ENCODE measurements at places on chromosomes 1 and 21.

DNA sequence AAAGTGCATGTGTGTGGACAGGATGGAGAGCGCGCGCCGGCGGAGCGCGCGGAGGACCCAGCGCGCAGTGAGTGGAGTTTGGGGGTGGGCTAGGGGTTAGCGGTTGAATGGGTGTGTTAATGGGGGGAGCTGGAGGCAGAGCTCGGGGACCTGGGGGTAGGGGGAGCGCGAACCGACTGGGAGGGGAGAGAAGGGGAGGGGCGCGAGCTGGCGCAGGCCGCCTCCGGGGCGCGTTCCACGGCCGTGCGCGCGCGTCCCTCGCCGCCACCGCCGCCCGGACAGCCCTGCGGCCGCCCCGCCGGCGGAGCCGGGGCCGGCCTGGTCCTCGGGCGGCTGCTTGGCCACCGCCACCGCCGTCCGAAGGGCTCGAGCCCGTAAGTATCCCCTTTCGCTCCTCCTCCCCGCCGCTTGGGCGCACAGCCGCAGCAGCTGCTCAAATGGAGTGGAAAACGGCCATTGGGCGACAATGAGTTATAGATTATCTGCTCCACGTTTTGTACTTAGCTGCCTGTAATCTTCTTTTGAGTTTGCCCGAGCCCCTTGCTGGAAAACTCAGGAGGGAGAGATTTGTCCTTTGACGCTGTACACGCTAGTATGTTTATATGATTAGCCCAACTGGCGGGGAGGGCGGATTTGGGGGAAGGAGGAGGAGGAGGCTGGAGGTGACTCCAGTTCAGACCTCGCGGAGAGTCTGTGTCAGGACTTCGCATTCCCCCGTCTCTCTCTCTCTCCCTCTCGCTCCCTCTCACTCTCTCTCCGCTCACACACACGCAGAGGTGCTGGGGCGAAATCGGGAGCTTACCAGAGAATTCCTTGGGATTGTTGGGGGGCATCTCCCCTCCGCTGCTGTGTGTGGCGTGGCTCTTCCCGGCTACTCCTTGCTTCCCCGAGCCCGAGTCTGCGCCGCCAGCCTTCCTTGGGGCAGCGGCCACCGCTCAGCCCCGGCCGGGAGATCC is at the start of gene ADGRL2:
ADGRL2 (plus strand) TSS at position 240 of the 956 bp plus-strand sequence. CDS start 36,051 bp downstream, outside the sequence.
- DNase-seq, result peak; percentile 94

GRCh38 chr1:85708829-85709227 is 595 bp upstream of the ZNHIT6 start:
- no peak for DNase-seq

- DNase-seq, result no peak
Observed at GRCh38 chr1:218492874-218493273, 147.7 kb downstream of the TGFB2 start.

DNA sequence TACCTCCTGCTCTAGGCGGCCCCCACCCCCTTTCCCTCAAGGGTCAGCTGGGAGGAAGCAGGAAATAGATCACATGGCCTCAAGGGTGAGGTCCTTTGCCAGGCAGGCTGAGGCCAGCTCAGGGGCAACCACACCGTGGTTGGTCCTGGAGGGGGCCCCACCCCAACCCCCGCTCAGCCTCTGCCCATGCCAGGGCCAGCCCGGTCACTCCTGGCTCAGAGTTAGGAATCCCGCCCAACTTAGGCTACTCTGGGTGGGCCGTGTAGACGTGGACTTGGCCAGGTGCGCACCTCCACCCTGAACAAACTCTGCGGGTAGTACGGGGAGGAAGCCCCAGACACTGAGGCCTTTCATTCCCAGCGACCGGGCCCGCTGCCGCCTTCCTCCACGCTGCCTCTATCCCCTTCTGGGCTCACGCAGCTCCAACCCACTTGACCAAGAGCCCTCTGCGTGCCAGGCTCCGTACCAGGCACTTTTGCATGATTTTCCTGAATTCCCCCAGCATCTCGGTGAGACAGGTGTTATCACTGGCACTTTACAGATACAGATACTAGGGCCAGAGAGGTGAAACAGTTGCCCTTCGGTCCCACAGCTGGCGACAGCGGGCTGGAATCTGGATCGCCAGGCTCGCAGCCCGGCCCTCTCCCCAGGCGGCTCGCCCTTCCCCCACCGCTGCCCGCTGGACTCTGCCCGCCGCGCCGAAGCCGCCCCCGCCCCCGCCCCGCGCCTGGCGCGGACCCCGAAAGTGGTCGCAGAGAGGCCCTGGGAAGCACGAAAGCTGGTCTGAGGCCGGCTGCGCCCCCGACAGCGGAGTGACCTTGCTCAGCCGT is 769 bp downstream of the GALE start:
- peak; percentile 71 for DNase-seq

GRCh38 chr1:198519639-198520501 is 20.6 kb downstream of the ATP6V1G3 start:
- DNase-seq, result peak; percentile 6

GRCh38 chr21:41090981-41091380 is 77.0 kb upstream of the BACE2 start:
- DNase-seq, result peak; percentile 87

- DNase-seq, result peak; percentile 11
Observed at GRCh38 chr1:215473943-215474342, 93.2 kb upstream of the KCTD3 start.

GRCh38 chr1:3814065-3814464 is 17.8 kb upstream of the LRRC47 start:
- no peak for DNase-seq

DNA sequence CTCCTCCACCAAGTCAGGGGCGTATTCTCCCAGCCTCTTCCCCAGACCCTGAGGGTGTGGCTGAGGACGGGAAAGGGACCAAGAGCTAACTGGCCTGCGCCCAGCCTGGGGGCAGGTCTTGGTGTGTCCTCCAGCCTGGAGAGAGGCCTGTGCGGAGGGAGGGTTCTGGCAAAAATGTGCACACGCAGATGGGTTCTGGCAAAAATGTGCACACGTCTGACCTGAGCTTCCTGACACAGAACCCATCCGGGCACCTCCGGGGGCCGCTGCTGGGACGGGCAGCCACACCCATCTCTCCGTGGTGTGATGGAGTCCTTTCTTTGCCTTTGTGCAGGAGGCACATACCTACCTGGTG is 23.1 kb upstream of the PKP1 start:
- DNase-seq, result no peak

- no peak for DNase-seq
Observed at GRCh38 chr1:208243527-208243966, 637 bp downstream of the PLXNA2 start.

- DNase-seq, result no peak
Observed at GRCh38 chr1:26070296-26070962, 3.0 kb upstream of the TRIM63 start.

DNA sequence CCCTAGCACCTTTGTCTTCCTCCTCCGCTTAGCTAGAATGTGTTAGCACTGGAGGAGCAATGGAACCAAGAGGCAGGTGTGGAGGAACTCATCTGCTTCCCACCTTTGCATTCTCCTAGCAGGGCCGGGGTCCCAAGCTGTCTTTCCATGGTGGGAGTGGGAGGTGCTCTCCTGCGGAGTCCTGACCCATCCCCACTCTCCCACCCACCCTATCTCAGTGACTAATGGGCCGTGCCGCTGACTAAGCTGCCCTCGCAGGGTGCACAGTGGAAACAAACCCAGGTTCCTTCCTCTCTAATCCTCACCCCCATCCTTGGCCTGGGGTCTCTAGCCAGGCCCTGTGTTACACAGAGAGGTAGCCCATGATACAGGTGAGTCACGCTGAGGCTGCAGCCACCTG is 177.5 kb downstream of the HIVEP3 start:
- DNase-seq, result no peak

- no peak for DNase-seq
Observed at GRCh38 chr1:16191916-16192546, 20.4 kb downstream of the ARHGEF19 start.

GRCh38 chr1:168141871-168142385 is 5.2 kb upstream of the GPR161 start:
- peak; percentile 6 for DNase-seq

- DNase-seq, result no peak
Observed at GRCh38 chr1:236862615-236863211, 67.6 kb downstream of the MTR start.

GRCh38 chr21:42587036-42587435 is 66.4 kb upstream of the PDE9A start:
- no peak for DNase-seq

GRCh38 chr21:37172646-37173045 is 94.5 kb downstream of the VPS26C start:
- peak; percentile 2 for DNase-seq

GRCh38 chr1:226588484-226588883 is 39.9 kb downstream of the STUM start:
- DNase-seq, result no peak

- DNase-seq, result peak; percentile 76
Observed at GRCh38 chr1:54278941-54279422, 79.0 kb downstream of the MRPL37 start.

- DNase-seq, result peak; percentile 49
Observed at GRCh38 chr1:42777852-42778251, 6.9 kb upstream of the TMEM269 start.

Data from cardiac muscle cell (in vitro differentiated cells and primary cell).